Cortex of kidney (tissue), 1 donor: ENCODE measurements at places on chromosomes 16 and 17.

DNA sequence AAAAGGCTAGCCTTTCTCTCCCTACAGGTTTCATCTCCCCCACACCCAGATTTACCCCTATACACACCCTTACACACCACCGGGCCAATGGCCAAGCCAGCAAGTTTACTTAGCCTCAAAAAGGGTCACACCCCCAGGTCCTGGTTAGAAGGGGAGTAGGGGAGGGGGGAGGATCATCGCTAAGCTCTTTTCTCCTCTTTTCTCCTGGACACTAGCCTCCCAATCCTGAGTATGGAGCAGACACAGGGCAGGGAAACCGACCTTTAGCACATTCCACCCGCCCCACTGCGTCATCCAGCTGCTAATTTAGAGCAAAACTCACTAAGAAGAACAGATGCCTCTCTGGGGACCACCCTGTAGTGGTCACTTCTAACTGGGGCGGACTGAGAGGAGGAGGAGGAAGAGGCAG lies 4.4 kb downstream of the ACLY start:
- DNase-seq = no peak

GRCh38 chr16:48499923-48500381 lies 110.0 kb downstream of the N4BP1 start:
- no peak for DNase-seq

DNA sequence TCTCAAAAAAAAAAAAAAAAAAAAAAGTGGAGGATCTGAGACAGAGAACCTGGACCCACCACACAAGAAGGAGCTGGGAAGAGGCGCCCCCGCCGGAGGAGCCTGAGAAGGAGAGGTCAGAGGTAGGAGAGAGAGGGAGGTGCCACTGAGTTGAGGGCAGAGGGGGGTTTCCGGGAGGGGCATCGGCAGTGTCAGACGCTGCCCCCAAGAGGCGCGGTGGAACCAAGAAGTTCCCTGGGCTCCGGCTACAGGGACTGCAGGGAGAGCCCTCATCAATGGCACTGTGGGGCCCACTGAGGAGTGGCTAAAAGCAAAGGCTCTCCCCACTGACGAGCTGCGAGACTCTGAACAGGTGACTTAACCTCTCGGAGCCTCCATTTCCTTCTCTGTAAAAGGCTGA lies 4.2 kb downstream of the CCDC42 start:
- DNase-seq = no peak

DNA sequence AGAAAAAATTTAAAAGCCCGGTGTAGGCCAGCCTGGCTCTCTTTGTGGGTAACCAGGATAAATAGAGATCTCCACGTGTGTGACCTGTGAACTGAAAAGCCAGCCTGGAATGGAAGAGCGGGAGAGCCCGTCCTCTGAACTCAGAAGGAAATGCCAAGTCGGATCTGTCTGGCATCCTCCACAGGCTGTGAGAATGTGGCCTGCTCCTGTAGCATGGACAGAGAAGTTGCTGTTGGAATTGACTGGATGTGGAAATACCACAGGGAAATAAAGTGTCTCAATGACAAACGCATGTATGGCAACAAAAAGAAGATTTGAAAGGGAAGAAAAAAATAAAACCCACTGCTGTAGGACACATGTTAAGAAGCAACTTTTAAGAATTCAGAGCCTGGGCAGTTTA lies 6.7 kb downstream of the KLHL36 start:
- no peak for DNase-seq

DNA sequence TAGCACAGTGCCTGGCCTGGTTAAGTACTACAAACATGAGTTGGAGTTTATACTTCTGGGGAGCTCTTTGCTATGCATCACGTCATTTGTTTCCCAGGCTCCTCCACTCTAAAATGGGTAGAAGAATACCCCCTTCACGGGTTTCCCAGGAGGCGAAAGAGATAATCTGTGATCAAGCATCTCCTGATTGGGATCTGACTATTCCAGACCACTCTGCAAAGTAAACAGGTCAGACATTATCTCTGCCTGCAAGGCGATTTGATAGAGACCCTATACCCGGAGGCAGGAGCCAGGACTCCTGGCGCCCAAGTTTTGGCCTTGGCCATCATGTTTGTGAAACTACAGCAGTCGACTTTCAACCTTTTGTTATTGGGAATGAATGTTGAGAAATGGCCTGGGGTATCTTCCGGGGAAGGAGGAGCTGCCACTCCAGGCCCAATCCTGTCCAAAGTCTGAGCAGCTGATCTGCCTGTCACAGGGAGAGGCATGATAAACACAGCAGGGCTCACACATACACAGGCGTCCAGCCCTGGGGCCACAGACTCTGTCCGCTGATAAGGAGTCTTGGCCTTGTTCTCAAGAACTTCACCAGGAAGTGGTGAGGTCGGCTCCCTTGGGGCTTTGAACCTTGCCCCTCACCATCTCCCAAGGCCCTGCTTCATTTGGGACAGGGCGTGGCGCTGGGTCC lies 199.9 kb downstream of the MAF start:
- DNase-seq = no peak

- no peak for DNase-seq
Measured at GRCh38 chr16:72022127-72022526, 13.6 kb downstream of the DHODH start.

DNA sequence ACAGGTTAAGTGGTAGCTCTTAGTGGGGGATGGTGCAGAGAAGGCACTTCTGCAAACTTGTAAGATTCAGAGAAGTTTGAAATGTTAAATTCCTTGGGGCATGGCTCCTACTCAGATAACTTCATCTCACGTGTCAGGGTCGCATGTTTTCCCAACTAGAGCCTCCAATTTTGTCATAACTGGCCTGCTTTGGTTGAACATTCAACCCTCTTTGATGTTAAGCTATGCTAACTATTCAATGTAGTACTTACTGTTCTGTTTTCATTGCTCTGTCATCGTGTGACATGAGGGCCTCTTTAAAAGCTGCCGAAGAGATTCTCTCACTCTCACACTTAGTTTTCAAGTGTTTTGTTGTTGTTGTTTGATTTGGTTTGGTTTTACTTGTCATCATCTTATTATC lies 280.8 kb downstream of the CDH11 start:
- DNase-seq = no peak

DNA sequence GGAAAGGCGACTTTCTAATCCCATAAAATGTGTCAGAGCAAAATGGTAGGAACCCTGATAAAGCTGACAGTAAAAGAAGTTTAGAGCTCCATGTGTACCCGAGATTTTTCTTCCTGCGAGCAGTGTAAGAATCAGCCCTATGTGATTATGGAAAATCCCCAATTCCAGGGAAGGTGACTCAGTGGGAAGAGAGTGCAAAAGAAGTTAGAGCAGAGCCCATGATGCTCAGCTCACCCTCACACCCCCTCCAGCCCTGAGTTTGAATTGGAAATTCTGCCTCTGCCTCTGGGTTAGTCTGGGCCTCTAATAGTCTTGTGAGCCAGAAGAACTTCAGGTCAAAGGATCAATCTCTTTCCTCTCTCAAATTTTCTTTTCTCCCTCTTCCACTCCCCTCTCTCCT lies 12.5 kb downstream of the C17orf78 start:
- no peak for DNase-seq

DNA sequence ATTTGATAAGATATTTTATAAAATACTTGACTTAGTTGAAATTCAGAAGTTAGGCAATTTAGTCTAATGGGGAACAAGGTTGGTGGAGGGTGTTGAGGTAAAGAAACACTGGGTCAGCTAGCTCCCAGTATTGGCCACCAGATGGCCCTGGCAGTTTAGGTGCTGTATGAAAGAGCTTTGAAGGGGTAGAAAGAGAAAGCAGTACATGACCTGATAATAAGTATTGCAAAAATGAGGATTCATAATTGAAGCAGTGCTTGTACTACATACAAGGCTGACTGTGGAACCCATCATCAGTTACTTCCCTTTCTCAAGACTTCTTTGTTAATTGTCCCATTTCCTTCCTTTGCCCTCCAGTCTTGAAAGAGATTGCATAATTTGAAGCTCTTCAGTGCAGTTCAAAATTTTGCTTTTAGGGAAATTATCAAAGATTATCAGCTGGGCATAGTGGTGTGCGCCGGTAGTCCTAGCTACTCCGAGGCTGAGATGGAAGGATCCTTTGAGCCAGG lies 29.4 kb downstream of the TANC2 start:
- no peak for DNase-seq

- DNase-seq = no peak
Measured at GRCh38 chr17:56148333-56148732, 4.9 kb upstream of the ANKFN1 start.

- DNase-seq = no peak
Measured at GRCh38 chr16:51853586-51853985, 693.4 kb downstream of the TOX3 start.

DNA sequence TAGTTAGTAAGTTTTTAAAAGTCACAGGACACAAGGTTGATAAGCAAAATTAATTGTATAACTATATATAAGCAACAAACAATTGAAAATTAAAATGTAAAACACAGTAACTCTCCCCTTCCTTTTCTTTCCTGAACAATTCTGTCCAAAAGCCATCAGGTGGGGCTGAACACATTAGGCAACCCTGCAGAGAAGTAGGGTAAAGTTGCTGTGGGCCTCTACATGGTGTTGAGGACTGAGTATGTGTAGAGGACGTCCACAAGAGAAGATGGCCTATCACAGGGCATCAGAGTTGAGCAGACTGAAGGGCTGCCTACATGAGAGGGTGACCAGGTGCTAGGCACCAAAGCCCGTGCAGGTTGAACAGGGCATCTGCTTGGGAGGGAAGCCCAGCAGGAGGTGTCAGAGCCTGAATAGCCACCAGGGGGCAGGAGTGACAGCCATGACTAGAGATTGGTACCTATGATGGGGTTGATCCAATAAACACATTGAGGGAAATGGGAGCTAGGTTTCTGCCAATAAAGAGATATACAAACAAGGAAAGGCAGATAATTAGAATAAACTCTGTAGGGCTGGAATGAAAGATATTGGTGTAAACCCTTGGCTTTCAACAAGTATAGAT lies 415.1 kb downstream of the NPIPA8 start:
- DNase-seq = no peak

GRCh38 chr16:83330251-83330650 lies 477.5 kb upstream of the HSBP1 start:
- no peak for DNase-seq

DNA sequence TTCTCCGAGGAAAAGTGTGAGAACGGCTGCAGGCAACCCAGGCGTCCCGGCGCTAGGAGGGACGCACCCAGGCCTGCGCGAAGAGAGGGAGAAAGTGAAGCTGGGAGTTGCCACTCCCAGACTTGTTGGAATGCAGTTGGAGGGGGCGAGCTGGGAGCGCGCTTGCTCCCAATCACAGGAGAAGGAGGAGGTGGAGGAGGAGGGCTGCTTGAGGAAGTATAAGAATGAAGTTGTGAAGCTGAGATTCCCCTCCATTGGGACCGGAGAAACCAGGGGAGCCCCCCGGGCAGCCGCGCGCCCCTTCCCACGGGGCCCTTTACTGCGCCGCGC lies at the start of gene ERBB2:
ERBB2 (plus strand) TSS at position 247 of the 330 bp plus-strand sequence. CDS start 175 bp downstream, outside the sequence.
- DNase-seq = no peak

DNA sequence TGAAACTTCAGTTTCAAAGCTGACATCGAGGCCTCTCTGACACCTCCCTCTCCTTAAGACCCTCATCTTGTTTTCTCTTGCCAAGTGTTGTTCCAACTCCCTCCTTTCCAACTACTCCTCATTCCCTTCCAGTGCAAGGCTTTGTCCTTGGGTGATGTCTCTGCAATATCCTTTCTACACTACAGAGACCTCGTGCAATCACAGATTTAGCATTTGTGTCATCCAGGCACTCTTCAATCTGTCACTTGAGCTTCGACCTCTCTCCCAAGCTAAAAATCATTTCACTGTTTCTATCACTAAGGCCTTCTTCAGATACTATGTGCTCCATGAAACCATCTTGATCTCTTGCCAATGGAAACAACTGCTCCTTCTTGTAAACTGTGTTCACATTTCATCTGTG lies 31.6 kb downstream of the TEKT3 start:
- DNase-seq = no peak

DNA sequence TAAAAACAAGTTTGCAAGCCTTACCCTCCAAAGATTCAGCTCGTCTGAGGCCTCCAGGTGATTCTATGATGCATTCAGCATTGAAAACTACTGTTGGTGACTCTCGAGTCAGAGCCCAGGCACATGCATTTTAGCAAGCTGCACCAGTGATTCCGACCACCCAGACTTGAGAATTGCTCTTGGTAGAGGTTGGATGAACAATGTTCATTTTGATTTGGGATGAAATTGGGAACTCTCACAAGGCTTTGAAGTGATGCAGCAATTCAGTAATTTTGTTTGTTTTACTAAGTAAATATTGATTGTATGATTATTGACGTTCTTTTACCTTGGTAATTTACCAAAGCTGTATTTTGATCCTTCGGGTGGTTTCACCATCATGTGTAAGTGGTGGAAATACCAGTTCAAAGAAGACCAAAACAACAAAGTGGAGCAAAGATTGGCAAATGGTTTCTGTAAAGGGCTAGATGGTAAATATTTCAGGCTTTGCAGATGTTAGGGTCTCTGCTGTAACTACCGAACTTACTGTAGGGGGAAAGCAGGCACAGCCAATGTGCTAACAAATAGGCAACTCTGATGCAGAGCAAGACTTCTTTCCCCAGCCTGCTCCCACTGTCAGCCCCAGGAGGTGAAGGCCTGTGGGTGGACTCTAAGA lies 11.8 kb downstream of the ALDH3A2 start:
- no peak for DNase-seq

DNA sequence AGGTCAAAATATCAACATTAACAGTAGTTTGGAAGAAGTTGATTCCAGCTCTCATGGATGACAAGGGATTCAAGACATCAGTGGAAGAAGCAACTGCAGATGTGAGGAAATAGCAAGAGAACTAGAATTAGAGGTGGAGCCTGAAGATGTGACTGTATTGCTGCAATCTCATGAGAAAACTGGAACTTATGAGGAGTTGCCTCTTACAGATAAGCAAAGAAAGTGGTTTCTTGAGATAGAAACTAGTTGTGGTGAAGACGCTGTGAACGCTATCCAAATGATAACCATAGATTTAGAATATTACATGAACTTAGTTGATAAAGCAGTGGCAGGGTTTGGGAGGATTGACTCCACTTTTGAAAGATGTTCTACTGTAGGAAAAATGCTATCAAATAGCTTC lies 67.8 kb downstream of the GOSR1 start:
- DNase-seq = no peak

GRCh38 chr17:66364990-66365490 lies 62.6 kb downstream of the PRKCA start:
- DNase-seq = no peak

- no peak for DNase-seq
Measured at GRCh38 chr16:3474136-3474779, 21.0 kb downstream of the C16orf90 start.

DNA sequence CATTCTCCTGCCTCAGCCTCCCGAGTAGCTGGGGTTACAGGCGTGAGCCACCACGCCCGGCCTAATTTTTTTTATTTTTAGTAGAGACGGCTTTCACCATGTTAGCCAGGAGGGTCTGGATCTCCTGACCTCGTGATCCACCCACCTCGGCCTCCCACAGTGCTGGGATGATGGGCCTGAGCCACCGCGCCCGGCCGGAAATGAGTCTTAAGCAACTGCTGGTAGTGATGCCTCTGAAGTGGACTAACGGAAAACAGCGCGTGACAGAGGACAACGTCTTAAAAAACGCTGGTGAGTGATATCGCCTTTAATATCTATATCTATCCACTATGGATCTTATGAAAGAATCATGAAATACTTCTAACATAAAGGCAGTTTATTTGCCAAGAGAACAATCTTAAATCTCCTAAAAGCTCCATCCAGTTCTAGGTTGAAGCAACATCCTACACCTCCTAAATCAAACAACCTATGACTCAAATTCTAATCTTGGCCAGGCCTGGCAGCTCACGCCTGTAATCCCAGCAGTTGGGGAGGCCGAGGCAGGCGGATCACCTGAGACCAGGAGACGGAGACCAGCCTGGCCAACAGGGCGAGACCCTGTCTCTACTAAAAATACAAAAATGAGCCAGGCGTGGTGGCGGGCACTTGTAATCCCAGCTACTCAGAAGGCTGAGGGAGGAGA lies 69.8 kb downstream of the NXN start:
- DNase-seq = no peak

GRCh38 chr16:74582970-74583369 lies 23.9 kb downstream of the GLG1 start:
- DNase-seq = no peak
